ENCODE measurements at places on chromosomes 11 and 22.

- DNase-seq = no peak
These were observed 121.2 kb downstream of the ZNF280B start for GRCh38 chr22:22387386-22387736.

- DNase-seq = no peak
These were observed 29.6 kb downstream of the CTSC start for GRCh38 chr11:88307749-88308425.

GRCh38 chr11:7944123-7944522 lies 2.6 kb upstream of the OR10A3 start:
- DNase-seq = no peak

DNA sequence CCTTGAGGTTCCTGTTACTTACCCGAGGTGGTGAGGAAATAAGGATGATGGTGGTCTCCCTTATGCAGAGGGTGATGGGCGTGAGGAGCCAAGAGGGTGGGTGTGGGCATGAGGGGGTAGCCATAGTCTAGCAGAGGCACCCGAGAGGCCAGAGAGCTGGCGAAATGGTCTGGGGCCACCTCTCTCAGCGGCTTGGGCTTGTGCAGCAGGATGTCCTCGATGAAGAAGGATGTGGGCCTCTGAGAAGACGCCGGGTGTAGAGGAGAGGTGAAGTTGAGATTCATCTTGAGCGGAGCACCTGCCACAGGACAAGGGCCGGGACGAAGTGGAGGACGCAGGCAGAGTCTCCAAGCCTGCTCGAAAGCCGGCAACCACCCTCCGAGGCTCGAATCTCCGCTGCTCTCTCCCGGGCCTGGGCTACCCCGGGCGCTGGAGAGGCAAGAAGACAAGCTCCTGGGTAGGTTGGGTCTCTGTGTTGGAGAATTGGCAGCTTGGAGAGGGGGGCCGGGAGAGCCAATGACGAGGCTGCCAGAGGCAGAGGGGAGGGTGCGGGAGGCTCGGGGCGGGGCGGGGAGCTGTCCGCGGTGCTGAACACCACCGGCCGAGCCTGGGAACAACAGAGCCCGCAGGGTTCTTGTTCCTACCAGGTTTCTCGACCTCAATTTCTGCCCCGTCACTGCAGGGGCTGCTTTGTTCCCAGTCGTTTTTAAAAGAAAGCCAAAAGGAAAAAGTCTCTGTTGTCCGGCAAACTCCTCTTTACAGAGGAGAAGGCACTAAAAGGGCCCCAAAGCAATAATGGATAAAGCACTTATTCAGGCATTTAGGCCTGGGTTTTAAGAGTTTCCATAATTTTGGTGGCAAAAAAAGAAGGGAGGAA lies at the start of gene BSX:
TSS of gene BSX (minus strand) at position 447 of the 877 bp plus-strand sequence. CDS start at position 284, 163 bp downstream.
- peak; percentile 51 for DNase-seq

DNA sequence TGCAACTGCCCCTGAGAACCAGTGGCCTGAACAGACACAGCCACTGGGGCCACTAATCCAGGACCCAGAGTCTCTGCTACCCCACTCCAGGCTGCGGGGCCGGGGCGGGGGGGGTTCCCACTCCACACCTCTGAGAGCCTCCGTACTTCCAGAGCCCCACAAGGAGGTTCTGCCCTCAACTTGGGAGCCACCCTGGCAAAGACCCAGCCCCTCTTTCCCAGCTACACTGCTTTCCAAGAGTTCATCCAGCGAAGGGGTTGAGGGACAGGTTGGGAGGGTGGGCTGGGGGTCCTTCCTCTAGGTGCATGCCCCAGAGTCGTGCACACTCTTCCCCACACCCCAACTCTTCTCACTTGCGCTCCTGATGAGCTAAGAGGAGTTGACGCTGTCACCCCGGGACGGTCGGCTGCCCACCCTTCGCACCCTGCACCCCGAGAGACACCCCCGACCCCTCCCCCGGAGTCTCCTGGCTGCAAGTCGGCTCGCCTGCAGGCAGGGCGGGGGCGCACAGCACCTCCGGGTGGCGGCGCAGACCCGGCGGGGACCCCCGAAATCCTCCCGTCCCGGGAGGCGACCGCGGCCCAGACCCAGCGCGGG lies 531 bp downstream of the RAB3IL1 start:
- DNase-seq = no peak

- peak; percentile 60 for DNase-seq
These were observed 39.7 kb upstream of the SUSD2 start for GRCh38 chr22:24141586-24141985.

GRCh38 chr22:44325718-44326490 lies 13.2 kb upstream of the SHISAL1 start:
- DNase-seq = no peak

GRCh38 chr22:39522567-39523300 lies 2.4 kb downstream of the ATF4 start:
- DNase-seq = no peak

GRCh38 chr22:23302171-23303002 lies 122.1 kb downstream of the BCR start:
- DNase-seq = no peak

DNA sequence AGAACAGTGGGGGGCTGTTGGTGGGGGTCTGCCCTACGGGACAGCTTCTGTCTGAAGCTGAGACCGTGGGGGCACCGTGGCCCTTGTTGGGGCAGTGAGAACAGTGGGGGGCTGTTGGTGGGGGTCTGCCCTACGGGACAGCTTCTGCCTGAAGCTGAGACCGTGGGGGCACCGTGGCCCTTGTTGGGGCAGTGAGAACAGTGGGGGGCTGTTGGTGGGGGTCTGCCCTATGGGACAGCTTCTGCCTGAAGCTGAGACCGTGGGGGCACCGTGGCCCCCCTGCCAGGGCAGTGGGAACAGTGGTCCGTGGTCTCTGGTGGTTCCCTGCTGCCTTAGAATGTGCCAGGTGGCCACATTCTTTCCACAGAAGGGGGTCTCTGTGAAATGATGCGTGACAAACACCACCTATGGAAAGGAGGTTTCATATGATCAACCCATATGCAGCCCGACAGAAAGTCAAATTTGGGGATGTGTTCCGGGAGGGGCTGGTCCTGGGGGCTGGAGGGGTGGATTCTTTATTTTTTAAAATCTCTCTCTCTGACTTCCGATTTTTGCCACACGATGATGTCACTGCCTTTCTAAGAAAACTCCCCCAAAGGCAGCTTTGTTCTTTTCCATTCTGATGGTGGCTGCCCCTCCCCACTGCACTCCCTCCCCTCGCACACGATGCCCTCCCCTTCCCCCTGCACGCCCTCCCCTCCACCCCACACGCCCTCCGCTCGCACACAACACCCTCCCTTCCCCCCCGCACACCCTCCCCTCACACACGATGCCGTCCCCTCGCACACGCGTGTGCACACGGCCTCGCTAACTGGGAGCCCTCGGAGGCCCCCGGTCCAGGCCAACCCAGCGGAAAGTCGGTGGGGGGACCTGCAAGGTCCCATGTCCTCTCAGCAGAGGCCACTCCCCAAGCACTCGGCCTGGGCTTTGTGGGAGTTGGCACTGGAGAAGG lies 1186.5 kb downstream of the BRD1 start:
- no peak for DNase-seq

DNA sequence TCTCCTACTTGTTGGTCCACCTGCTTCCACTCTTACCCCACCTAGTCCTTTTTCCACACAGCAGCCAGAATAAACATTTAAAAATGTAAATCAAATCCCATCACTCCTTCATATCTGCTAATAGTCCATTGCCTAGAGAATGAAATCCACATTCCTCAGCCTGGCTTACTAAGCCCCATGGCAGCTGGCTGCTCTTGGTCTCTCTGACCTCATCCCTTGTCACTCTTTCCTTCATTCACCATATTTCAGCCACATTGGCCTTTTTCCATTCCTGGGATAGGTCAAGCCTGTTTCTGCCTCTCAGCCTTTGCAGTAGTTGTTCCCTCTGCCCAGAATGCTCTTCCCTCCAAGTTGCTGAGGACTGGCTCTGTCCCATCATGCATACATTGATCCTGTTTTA lies 512.8 kb downstream of the INSC start:
- DNase-seq = no peak

DNA sequence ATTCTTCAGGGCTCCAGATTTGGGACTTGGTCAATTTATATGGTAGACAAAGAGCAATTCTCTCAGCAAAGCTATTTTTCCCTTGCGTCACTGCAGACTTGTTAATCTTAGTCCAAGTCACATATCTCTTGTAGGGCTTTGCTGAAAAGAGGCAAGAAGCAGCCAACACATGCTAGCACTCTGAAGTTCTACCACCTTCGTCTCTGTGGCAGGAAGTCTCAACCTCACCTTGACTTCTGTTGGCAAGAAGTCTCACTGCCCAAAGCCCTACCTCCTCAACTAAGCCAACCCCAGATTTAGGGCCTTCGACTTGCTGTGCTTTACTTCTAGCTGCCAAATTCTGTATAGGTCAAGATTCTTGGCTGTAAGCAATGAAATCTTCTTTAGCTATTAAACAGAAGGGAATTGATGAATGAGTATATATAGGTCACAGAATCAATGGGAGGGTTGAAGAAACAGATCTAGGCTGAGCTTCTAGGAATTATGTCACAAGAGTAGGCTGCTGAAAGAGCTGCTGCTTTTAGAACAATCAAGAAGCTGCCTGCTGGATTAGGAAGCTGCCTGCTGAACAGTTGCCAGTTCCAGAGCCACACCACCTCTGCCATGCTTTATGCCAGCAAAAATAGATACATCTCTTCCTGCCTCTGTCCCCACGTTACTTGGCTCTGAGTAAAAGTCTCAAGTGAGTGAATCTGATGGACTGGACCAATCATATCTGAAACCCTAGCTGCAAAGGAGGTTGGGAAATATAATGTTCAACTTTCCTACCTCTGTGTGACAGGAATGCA lies 17.6 kb upstream of the NCR3LG1 start:
- no peak for DNase-seq

DNA sequence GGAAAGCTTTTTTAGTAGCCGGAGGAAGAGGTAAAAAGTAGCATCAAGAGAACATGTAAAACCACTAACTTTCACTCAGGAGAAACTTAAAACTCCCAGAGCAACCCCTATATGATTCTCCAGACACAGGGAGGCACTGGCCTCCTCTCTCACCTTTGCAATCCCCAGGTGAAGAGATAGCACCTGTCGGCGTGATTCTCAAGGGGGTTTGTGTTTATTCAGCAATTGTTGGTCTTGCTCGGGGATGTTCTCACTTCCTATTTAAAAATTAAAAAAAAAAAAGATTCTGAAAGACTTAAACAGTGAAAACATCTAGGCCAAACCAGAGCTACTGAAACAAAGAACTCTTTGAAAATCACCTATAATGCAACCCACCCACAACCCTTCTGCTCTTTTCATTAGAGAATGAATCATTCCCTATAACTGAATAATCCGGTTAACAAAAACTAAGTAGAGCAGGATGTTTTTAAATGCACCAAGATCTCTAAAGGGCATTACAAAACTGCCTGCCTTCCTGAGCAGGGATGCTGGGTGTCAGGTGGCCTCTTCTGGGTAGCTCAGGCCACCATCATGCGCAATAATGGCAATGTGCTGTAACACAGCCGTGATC lies 24.9 kb downstream of the DHCR7 start:
- no peak for DNase-seq

DNA sequence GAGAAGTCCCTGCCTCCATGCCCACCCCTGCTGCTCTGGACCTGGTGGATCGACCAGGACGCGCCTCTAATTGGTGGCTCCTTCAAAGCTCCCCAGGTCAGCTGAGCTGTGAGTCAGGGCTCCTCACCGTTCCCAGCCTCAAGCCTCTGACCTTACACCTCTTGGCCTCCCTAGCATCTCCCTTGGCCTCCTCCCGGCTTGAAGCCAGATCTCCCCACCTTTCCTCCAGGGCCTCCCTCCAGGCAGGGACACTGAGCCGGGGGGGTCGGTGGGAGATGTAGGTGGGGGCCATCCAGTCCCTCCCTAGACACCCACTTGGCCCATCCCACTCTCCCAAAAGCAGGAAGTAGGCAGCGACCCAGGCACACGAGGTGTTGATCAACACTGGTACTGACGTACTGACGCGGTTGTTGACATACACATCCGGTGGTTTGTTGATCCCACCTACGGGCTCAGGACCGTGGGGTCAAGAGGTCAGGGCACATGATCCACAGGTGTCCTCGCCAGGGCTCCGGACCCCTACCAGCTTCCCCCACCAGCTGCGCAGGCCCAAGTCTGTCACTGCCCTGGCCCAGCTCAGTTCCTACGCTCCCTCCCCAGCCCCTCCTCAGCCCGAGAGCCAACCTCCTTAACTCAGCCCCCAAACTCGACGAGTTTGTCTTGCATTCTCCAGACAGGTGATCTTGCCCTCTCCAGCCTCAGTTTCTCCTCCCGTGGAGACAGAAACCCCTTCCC lies 802 bp downstream of the ATG2A start:
- DNase-seq = peak; percentile 47

DNA sequence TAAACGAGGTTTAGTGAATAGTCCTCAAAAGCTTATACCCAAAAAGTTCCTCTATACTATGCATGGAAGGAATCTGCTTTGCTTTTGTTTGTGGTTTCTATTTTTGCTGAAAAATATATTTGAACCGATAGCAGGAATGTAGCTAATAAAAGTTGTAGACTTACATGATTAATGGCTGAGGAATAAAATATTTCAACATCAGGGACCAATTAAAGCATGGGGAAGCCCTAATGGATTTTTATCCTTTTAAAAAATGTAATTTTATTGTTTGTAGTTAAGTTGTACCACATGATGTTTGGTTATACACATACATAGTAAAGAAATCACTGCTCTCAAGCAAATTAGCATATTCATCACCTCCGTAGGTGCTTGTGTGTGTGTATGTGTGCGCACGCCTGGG lies 295.3 kb upstream of the CNTN5 start:
- no peak for DNase-seq

DNA sequence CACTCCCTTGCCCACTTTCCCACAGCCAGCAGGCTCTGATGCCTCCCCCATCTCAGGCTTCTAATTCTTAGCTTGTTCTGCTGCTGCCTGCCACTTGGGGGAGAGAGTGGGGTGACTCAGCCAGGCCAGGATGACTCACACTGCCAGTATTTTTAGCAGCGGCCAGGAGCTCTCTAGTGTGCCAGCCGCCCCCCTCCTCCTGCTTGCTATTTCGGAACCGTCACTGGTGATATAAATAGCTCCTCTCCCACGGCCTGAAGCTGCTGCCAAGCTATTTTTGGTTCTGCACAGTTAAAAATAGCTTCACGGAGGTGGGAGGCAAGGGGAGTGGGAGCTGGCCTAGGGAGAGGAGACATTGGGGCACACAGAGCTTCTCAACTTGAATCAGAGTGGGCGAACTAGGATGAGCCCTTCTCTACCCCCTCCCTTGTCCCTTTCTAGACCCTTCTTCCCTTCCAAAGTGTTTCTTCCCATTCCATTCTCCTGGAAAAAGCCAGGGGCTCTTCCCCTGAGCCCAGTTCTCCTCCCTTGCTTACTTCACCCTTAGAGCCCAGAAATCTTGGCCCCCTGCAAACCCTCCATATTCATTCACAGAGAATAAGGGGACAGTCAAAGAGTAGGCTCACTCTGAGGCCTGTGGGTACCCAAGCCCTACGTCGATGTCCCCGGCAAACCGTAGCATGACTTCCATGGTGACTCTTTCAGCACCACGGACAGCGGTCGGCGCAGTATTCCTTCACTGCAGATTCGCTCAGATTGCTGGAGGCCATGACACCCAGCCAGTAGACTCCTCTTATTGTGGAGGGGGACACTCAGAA lies 2.5 kb upstream of the NPAS4 start:
- peak; percentile 64 for DNase-seq

DNA sequence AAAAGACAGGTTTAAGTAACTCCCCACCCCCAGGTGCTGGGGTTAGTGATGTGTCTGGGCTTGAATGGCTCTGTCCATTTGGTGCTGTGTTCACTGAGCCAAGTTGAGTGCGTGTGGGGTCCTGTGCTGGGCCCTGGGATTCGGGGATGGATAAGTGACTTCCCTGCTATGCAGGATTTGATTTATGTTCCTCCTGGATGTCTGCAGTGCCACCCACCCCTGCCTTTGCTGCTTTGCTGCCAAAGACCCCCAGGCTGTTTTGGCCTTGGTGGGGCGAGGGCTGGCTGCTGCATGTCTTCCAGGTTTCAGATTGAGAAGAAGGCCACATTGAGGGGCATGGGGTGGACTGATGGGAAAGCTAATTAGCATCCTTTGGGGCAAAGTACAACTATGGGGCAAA lies 77.9 kb upstream of the PARVG start:
- DNase-seq = no peak
